Femur (tissue), 1 donor: ENCODE measurements at places on chromosomes 1 and 21.

- no peak for DNase-seq
Measured at GRCh38 chr21:35119501-35120047, 70.5 kb upstream of the RUNX1 start.

DNA sequence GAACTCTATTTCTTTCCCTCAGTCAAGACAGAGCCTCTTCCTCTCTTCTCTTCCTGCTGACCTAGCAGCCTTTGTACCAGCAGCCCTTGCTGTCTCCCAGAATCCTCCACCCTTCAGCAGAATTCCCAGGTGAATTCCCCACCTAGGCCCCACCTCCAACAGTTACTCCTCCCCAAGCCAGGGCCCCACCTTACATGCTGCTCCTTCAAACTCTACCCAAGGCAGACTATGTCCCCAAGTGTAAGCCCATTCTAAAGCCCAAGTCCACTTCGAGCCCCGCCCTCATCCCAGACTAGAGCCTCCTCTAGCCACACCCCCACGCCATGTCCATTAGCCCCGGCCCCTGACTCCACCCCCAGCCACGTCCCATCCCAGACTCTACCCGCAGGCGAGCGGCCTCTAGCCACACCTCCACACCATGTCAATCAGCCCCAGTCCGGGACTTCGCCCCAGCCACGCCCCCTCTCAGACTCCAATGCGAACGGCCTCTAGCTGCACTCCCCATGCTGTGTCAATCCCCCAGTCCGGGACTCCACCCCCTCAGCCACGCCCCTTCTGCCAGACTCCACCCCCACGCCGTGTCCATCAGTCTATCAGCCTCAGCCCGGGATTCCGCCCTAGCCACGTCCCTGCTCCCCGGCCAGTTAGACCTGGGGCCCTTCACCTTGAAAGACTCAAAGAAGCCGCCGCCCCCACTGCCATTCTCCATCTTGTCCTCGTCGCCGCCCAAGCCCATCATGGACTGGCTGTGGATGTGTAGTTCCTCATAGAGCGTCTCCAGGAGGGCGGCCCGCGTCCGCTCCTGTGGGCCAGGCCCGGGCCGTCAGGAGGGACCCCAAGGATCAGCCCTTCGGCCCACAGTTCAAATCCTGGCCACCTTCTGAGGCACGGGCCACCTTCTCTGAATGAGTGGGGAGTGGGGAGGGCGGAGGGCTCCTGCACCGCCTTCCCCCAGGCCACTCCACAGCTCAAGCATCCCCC lies 61.3 kb downstream of the RAP1GAP start:
- DNase-seq = peak; percentile 89

- no peak for DNase-seq
Measured at GRCh38 chr1:24325587-24326449, 6.7 kb downstream of the GRHL3 start.

GRCh38 chr1:168092566-168093355 lies 44.0 kb downstream of the GPR161 start:
- no peak for DNase-seq

DNA sequence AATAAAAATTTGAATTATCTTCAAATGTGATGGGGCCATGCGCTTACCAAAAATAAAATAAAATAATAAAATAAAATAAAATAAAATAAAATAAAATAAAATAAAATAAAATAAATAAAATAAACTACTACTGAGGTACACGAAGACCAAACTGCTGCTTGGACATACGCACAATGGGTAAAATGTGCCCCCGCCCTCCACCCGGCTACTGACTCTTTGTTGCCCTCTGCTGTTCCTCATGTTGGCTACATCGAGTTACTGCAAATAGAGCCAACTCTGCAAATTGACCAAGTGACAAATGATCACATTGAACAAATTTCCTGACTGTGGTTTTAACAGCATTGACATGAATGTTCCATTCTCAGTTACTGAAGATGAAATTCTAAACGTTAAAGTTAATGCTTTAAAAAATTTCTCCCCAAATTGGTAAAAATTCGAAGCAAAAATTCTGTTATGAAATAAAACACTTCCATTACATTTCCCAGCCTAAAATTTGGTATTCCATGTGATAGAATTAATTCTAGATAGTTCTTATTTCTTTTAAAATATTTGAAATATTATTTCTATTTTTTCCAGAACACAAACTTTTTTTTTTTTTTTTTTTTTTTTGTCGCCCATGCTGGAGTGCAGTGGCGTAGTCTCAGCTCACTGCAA lies 18.8 kb upstream of the MAP1LC3C start:
- peak; percentile 60 for DNase-seq

DNA sequence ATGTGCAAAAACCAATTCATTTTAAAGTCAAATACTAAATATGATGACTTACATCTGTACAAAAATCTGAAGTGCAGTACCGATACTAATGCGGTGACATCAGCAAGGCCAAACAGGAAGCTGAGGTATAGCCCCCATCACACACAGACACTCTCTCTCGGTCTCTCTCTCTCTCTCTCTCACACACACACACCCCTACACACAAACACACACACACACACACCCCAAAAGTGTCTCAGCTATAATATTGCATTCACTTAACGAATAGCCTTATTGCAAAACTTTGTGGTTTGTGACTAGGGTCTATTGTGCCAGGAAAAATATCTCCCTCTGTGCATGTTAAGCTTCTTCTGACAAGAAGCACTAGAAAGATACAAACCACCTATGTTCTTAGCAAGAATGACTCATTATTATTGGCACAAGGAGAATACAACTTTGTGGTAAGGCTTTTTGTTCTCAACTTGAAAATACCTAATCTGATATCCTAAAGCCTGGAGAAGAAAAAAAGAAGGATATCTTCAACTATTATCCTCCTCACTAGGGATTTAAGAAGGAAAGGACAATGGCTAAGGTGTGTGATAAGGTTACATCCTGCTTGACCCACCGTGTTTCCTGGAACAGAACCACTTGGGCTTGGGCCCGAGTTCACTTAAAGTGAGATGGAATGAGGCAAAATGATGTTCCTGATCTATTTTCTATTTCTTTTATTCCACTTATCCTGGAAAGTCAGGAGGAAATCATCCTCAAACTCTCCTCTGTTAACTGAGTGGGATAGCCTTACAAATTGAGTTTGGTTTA lies 107.1 kb downstream of the NIBAN1 start:
- no peak for DNase-seq

DNA sequence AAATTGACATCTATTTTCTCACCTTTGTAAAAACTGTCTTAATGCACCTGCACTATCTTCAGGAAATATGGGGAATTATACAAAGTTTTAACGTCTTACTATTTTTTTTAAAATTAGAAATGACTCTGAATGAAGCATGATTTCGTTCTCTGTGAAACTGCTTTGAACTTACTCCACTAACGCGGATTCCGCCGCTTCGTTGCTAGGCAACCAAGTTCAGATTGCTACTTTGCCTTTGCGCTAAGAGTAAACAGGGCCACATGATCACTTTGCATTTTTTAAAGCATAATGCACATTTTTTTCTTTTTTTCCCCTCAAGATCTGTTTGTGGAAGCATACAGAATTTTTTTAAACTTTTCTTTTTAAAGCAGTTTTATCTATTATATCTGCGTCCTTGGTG lies 690.5 kb downstream of the BRINP3 start:
- DNase-seq = peak; percentile 20

GRCh38 chr1:236179634-236180033 lies 37.3 kb downstream of the GPR137B start:
- DNase-seq = no peak

DNA sequence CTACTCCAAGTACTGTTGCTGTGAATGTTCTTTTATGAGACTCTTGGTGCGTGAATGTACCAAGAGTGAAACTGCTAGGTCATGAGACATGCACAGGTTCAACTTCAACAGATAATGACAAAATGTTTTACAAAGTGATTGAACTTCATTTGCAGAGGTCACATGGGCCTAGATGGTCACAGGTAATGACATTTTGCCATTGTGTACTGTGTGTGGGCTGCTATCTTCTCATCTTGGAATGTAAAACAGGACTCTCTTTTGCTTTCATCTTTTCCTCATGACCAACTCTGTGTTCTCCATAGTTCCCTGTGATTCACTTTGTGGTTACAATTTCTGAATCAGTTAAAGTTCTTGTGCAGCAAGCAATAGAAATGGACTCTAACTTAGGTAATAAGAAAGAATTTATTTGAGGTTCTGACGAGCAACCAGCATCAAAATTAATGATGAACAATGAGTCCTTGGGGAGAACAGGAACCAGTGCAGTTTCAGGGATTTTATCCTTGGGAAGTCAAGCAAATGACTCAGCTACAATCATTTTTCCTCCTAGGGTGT lies 16.2 kb upstream of the TSNAX start:
- DNase-seq = no peak

DNA sequence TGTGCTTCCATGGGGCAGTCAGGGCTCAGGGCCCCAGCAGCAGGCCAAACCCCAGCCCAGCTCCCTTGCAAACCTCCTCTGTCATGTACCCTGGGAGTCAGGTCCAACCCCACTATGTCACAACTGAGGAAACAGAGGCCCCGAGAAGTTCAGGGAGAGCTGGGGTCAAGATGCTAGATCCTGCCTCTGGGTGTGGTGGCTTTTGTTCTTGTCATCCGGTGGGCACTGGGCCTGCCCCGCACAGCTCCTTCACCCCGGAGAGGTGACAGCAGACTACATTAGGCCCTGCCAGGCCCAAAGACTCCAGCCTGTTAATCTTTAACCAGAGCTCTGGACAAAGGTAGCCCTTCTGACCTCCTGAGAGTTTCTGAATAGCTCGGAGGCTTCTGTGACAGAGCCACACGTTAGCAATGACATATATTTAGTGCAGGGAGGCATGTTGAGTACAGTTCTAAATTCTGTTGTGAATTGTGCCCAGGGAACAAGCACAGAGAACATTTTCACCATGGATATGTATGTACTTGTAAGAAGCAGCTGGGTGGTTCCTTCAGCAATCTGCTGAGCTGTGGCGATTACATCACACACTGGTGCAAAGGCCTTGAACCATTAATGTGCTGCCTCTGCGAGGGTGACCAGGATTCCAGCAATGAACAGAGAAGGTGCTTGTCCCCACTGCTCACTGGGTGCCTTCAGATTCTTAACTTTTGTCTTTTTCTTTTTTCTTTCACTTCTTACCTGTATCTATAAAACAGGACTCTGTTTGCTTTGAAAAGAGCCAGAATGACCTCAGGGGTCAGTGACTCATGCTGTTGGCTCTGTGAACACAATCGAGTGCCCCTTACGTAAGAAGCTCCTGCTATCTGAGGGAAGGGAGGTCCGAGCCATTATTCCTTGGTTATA lies 102.8 kb downstream of the RHOU start:
- DNase-seq = no peak

DNA sequence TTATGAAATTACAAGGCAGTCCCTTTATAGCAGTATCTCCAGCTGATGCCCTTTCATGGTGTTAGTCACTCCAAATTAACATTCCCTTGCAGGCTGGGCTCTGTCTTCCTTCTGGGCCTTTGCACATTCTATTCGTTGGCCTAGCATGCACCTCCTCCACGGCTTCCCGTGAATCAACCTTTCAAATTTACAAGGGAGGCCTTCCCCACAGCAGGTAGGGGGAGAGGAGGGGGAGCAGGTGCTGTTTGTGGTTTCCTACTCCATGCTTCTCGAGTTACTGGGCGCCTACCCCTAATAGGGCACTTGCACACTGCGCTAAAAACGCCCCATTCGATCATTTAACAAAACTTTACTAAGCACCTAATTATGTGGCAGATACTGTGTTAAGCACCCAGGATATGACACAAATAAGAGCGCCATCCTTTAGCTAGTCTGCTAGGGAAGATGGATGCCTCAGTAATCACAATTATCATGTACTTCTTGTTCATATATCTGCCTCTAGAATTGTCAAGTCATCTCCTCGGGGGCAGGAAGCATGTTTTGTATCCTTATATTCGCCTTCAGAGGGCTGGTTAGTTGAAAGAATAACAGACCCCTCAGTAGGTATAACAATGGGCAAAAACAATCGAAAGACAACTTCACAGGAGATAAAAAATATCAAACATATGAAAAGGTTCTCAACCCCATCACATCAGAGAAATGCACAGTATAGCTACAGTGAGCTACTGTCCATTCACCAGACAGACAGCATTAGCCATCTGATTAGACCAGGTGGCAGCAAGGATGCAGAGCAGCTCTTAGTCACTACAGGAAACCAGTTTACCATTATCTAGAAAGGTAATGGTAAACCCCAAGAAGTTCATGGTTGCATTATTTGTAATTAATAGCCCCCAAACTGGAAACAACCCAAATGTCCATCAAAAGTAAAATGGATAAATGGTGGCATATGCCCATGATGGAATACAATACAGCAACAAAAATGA lies 1.7 kb upstream of the ADAR start:
- no peak for DNase-seq

- no peak for DNase-seq
Measured at GRCh38 chr21:36097427-36098181, 27.8 kb downstream of the CBR1 start.

DNA sequence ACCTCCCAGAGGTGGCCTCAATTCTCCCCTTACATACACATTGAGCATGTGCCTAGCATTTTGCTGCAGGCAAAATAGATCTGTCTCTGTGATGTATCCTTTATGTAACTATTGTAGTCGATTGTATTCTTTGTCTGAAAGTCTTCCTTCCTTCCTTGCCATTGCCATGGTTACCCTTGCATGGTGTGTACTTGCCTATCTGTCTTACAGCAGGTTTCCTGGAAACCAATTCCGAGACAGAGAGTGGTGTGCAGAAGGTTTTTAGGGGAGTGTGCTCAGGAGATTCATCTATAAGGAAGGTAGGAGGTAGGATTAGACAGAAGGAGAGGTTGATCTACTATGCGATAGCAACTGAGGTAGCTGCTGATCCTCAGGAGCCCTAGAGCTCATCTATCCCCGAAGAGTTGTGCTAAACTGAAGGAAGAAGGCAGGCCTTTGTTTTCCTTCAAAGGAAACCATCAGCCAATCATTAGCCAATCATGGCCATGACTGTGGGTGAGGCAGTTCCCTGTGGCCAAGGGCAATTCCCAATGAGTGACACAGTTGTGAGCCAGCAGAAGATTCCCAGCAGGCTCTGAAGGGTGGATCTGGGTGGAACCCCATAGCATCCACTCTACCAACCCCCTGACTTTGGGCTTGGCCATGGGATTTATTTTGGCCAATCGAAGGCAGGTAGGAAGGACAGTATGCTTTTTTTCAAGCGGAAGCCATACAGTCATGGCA lies 15.0 kb downstream of the CITED4 start:
- DNase-seq = no peak

DNA sequence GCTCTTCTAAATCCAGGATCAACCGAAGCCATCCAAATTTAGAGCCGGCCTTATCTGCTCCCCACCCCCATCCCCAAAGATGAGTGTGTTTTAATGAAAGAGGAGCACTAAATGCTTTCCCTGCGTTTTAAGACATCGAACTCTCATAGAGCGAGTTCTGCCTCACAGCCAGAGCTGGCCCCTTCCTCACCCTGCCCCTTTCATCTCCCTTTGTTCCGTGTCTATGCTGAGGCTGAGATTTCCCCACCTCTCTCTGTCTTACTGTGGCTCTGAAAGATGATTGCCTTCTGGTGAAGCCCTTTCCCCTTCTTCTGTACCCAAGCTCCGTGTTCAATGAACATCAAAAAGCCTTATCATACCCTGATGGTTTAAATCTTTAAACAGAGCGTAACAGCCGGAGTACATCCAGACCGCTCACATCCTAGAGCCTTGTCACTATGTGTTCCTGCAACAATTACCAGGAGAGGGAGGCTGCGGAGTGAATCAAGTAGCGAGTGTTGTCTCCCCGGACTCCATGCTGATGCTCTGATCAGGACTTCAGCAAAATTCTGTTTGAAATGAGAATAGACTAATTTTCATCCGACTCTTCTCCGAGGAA lies 110.1 kb downstream of the ZNF326 start:
- DNase-seq = no peak

- DNase-seq = no peak
Measured at GRCh38 chr21:31911138-31911907, 38.5 kb downstream of the HUNK start.
